Fibroblast of upper back skin (primary cell): ENCODE measurements at places on chromosomes 1 and 21.
A peak's percentile ranks its signal among the peaks of the same experiment; 100 is the strongest.

GRCh38 chr1:32199043-32199716 is 1.2 kb upstream of the CCDC28B start:
- DNase-seq, result no peak

DNA sequence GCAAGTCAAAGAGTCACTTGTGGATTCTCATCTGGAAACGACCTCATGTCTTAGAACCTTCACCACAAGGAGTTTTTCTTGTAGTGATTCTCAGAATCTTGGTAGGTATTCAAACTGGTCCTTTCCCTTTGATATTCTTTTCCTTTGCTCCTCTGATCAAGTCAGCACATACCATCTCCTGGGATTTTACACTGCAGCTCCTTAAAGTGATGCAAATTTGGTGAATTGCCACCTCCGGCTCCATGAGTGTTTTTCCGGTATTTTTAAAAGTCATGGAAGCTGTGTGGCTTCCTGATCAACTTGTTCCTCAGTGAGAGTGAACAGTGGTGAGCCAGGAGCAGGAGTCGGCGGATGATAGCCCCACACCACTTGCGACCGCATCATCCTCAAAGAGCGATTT is 182.1 kb upstream of the DAB1 start:
- DNase-seq, result no peak

GRCh38 chr1:33317946-33318345 is 3.0 kb downstream of the A3GALT2 start:
- peak; percentile 55 for DNase-seq

- DNase-seq, result no peak
These were observed 30.6 kb downstream of the QSOX1 start for GRCh38 chr1:180185281-180185680.

DNA sequence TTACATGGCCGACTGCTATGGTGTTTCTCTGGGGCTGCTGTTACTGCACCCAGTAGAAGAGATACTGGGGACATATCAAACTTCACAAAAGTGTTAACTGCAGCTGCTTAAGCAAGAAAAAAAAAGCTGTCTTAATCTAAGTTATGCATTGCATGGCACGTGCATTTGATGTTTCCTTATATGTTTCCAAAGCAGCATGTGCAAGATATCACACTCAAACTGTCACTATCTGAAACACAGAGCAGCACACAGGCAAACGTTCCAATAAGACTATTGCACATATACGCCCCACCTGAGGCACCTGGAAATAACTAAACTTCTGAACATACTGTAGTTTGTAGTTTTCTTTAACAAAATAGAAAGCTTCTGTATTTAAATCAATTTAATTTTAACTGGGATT is 671.4 kb upstream of the ADGRL2 start:
- no peak for DNase-seq

DNA sequence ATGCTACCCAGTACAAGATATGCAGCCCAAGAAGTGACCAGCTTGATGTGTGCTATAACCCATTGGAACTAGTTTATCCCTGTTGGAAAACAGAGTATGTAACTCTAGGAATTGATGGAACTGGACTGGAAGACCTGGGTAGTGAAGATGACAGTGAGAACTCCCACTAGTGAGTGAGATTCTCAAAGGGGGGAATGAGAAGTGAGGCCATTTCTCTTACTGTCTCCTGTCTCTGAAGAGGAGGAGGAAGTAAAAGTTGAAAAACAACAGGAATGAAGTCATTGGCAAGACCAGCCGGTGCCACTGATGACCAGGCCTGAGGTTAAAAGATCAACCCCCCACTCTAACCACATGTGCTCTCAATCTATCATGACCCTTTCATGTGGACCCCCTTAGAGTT is 20.9 kb downstream of the PLA2G2F start:
- DNase-seq, result no peak

DNA sequence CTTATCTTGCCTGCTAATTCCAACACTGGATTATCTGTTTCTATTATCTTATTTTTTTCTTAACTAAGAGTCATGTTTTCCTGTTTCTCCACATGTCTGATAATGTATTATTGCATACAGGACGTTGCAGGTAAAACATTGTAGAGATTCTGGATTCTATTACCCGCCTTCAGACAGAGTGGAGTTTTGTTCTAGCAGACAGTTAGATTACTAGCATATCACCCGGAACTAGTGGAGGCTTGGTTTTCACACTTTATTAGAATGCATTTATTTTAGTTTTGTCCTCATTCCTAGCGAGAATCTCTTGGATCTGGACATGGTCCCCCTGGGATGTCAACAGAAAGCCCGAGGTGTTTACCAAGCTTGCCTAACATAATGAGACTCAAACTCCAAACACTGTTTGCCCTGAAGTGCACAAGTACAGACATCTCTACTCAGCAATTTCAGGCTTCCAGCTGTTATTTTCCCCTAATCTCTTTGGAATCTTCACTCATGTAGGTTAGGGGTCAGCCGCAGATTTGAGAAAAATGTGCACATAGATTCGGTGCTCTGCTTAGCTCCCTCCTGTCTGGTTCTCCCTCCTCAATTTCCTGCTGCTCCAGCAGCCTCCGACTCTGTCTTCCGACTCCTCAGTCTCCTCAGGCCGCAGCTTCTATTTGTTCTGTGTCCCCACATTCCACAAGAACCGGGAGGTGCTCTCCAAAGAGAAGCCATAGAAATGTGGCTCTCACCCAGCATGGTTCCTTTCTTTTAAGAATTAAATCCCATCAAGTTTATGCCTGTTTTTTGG is 36.8 kb upstream of the PTPRF start:
- peak; percentile 34 for DNase-seq

GRCh38 chr1:8394456-8395321 is 76.8 kb downstream of the SLC45A1 start:
- peak; percentile 70 for DNase-seq

- no peak for DNase-seq
These were observed 101.3 kb upstream of the C8B start for GRCh38 chr1:57066980-57067610.

DNA sequence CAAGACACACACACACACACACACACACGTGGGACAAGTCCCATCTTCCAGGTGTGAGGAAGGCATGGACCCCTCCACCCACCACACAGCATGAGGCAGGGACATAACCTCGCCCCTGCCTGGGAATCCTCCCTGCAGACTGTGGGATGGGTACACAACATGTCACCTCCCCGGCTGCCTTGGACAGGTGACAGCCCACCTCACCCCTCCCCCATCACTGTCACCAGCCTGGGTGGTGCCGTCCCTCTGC is 40.7 kb downstream of the AHDC1 start:
- no peak for DNase-seq

DNA sequence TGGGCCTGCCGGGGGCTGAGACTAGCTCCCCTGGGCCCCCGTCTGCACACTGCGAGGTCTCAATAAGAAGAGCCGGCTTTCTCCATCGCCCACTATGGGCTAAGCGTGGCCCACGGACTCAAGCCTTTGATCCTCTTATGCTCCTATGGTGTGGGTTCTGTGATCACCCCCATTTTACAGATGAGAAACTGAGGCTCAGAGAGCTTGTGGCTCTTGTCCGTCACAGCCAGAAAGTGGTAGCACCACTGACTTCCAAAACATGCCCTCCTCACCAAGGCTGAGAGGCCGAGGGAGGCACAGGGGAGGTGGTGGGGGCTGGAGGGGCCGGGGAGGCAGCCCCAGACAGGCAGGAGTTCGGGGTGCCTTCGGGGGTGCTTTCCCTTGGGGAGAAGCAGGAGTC is 39.0 kb upstream of the CASZ1 start:
- DNase-seq, result no peak

DNA sequence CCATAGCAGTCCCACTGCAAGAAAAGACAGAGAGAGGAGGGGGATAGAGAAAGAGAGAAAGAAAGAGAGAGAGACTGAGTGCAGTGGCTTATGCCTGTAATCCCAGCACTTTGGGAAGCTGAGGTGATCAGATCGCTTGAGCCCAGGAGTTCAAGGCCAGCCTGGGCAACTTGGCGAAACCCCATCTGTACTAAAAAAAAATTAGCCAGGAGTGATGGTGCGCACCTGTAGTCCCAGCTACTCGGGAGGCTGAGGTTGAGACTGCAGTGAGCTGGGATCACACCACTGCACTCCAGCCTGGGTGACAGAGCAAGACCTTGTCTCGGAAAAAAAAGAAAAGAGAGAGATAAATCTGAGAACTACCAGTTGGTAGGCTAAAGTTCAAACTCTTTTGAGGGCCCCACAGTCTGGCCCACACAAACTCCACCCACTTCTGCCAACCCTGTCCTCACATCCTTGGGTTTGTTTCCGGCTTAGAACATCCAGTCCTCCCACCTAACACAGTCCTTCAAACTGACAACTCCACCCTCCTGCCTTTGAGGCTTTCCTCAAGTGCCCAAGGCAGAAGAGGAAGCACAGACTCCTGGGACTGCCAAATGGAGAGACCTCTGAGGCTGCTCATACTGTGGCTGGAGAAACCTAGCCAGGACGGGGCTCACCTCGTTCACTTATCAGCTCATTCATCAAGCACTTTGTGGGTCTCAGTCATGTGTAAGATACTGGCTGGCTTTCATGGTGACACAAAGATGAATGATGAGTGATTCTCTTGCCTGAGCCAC is 20.1 kb downstream of the TFAP2E start:
- no peak for DNase-seq

DNA sequence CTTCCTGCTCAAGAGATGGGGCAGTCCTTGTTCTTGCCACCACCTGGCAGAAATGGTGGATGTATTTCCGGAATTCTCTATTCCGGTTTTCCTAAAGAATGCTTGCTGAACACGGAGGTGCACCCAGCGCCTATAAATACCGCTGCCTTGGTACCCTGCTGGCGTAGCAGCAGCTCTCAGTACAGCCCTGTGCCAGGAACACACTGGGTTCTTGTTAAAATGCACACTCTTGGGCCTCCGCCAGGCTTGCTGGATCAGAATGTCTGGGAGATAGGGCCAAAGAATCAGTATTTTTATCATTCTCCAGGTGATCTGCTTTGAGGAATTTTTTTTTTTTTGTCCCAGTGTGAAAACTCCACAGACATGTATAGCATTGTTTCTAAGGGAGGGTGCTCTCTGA is 54.2 kb downstream of the IGSF5 start:
- no peak for DNase-seq

DNA sequence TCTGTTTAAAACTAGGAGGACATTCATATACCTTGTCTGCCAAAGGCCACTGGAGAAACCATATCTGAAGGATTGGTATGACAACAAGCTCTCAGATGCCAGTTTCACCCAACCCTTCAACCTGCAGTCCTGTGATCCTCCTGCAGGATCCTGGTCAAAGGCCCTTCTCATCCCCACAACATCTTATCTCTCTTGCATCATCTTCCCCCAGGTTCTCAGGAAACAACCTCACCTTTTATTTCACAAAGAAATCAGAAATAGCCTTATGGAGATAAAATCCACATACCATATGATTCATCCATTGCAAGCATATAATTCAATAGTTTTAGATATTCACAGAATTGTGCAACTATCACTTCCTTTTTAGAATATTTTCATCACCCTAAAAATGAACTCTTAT is 104.0 kb upstream of the DSCAM start:
- no peak for DNase-seq

DNA sequence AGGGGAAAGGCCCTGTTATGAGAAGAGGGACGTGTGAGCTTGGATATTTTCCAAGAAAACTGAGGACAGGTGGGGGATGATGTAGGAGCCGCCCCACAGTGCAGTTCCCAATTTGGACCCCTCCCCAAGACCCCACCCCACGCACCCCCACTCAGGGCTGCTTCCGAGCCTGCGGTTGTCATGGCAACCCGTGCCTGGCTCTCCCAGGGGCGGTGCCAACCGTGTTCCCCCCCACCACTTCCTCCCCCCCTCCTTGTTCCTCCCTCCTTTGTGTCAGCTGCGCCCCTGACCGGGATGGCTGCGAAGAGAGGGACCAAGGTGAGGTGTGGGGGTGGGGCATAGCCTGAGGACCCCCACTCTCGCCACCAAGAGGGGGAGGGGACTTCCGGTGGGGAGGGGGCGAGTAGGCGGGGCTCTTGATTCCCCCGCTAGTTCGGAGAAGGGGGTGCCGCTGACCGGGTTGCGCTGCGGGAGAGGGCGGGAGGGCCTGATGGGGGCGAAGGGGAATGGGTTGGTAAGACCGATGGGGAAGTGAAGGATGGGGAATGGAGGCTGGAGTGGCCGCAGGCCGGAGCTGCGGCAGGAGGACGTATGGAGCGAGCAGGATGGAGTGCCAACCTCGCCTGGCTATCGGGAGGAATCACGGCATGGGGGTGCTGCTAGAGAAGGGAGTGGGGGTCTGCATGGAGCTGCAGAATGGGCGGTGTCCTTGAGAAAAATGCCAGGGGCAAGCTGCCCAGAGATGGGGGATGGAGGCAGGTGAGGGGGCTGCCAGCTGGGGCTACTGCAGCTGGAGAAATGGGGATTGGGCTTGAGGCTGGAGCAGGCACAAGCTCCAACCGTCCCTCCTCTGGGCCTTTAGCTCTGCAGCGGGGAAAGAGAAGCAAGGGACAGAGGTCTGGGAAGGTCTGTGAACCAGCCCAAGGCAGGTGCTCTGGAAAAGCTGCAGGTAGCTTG is 953 bp downstream of the TRIM46 start:
- peak; percentile 52 for DNase-seq

DNA sequence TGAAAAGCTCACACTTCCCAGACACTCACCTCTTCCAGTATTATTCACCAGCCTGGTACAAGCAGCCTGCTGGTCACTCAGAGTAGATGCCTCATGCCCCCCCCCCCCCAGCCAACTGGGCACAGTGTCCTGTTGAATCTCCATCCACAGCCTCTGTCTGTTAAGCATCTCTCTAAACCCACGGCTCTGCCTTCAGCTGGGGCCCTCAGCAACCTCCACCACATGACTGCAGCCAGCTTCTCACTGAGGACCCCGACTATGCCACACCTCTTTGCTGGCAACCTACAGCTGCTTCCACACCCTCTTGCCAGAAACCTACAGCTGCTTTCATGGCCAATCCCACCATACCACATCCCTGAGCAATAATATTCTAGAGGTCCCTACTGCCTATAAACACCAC is 113.1 kb downstream of the RHOU start:
- DNase-seq, result no peak

GRCh38 chr1:234246638-234247116 is 126.6 kb upstream of the COA6 start:
- DNase-seq, result no peak

DNA sequence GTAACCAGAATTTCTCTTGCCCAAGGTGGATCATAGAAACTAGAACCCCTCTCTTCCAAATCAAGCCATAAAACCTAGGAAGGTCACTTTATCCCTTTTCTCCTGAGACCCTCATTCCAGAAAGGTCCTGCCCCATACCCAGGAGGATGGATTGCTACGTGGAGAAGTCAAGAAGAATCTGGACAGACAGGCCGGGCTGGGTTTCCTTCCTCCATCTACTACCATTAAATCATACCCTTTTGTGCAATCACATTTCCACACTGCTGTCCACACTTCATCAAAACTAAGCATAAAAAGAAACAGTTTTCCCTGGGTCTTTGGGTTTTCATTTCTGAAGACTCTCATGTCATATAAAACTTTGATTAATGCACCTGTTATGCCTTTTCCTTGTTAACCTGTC is 65.4 kb downstream of the C21orf91 start:
- no peak for DNase-seq

GRCh38 chr1:54955359-54955758 is 25.1 kb upstream of the TMEM61 start:
- peak; percentile 74 for DNase-seq

- DNase-seq, result no peak
These were observed 30.1 kb upstream of the IL10 start for GRCh38 chr1:206802401-206802800.
